HCT116 (cell line): ENCODE measurements at places on chromosomes 4 and X. TPM values are rescaled to one million over a fixed set of nuclear protein-coding genes. Genes with fewer than 3 reads are reported as not detected.

GRCh38 chrX:151825925-151826485 lies 86.7 kb upstream of the MAGEA4 start:
- H3K4me1 ChIP-seq, result no peaks in the 10 kb centered on the region
- no peak for DNase-seq
- H3K27ac ChIP-seq, result no peak overlapping the region
- H3K36me3 ChIP-seq, result no peaks in the 10 kb centered on the region
- no peaks in the 10 kb centered on the region for H3K27me3 ChIP-seq

DNA sequence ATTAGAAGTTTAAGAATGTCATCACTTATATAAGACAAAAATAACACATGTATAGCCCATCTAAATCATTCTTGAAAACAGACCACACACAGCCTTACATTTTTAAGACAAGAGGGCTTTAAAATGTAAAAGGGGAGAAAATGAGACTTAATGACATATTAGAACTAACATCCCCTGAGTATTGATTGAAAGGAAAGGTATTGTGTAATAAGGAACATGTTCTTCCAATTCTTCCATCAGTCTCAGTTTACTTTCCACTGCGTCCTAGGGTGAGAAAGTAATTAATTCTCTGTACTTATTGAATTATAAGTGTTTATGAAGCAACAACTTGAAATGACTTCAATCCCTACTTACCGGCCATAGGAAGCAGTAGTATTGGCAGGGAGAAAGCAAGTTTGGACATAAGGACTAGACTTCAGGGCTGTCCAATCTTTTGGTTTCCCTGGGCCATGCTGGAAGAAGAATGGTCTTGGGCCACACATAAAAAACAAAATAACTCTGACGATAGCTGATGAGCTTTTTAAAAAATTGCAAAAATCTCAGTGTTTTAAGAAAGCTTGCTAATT lies 202.7 kb upstream of the SPRY1 start:
- no peak overlapping the region for H3K27ac ChIP-seq
- H3K4me1 ChIP-seq, result no peaks in the 10 kb centered on the region
- DNase-seq, result no peak
- no peaks in the 10 kb centered on the region for H3K36me3 ChIP-seq
- H3K4me3 ChIP-seq, result no peak overlapping the region

TMEM31 gene
- not detected for total RNA-seq

- no peaks in the 10 kb centered on the region for H3K4me1 ChIP-seq
- H3K36me3 ChIP-seq, result no peaks in the 10 kb centered on the region
These were observed 44.8 kb downstream of the GAB1 start for GRCh38 chr4:143381189-143382118.

MAGEB10 gene
- total RNA-seq, result not detected

- no peak overlapping the region for H3K4me3 ChIP-seq
- no peak overlapping the region for H3K27ac ChIP-seq
- no peaks in the 10 kb centered on the region for H3K27me3 ChIP-seq
- no peak for DNase-seq
- no peaks in the 10 kb centered on the region for H3K4me1 ChIP-seq
These were observed 744.2 kb upstream of the GRIA3 start for GRCh38 chrX:122439831-122440230.

RS1 gene
- not detected for total RNA-seq

TMPRSS11F gene
- total RNA-seq, result not detected

ART3 gene
- not detected for total RNA-seq

- H3K4me1 ChIP-seq, result 0 out of 2 replicates have a peak, but pooled peaks cover 2% of the 10 kb centered on the region
- no peak for DNase-seq
- no peaks in the 10 kb centered on the region for H3K36me3 ChIP-seq
- H3K27ac ChIP-seq, result no peak overlapping the region
These were observed 64.5 kb downstream of the ATG4A start for GRCh38 chrX:108156082-108156481.

SPARCL1 gene
- 0.96 TPM for total RNA-seq

FAM47A gene
- total RNA-seq, result not detected

GRCh38 chr4:111228396-111228795 lies 605.5 kb upstream of the PITX2 start:
- H3K36me3 ChIP-seq, result no peaks in the 10 kb centered on the region
- peaks cover 4% of the 10 kb centered on the region; the same call in 1 of the 2 replicates for H3K4me1 ChIP-seq
- no peak overlapping the region for H3K4me3 ChIP-seq
- H3K27me3 ChIP-seq, result no peaks in the 10 kb centered on the region
- DNase-seq, result no peak
- no peak overlapping the region for H3K27ac ChIP-seq

- no peak overlapping the region for H3K27ac ChIP-seq
- no peak overlapping the region for H3K4me3 ChIP-seq
- H3K4me1 ChIP-seq, result no peaks in the 10 kb centered on the region
- DNase-seq, result peak; percentile 18
- H3K27me3 ChIP-seq, result no peaks in the 10 kb centered on the region
These were observed 1495.5 kb downstream of the PCDH18 start for GRCh38 chr4:136036744-136037143.

- no peak overlapping the region for H3K27ac ChIP-seq
- no peaks in the 10 kb centered on the region for H3K36me3 ChIP-seq
- H3K4me3 ChIP-seq, result no peak overlapping the region
- H3K4me1 ChIP-seq, result no peaks in the 10 kb centered on the region
- H3K27me3 ChIP-seq, result no peaks in the 10 kb centered on the region
These were observed 4.0 kb upstream of the SLC10A7 start for GRCh38 chr4:146525754-146526153.

DNA sequence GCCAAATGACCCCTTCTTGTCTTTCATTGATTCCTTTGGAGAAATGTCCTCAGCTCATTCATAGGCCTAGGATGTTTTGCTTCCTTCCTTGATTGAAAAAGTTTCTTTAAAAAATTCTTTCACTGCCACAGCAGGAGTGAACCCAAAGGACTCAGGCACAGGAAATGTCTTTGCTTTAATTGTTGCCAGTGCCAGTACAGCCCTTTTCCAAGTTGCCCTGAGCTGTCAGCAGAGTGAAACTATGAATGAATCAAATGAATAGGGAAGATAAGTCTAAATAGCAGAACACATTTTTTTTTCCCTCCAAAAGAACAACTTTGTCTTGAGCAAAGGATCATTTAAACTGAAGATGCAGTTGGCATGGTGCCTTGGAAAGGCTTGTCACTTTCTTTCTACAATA lies 63.8 kb upstream of the SLC4A4 start:
- no peak for DNase-seq
- no peak overlapping the region for H3K4me3 ChIP-seq
- peaks cover 4% of the 10 kb centered on the region for H3K27me3 ChIP-seq
- H3K36me3 ChIP-seq, result no peaks in the 10 kb centered on the region

- no peak for DNase-seq
- H3K27ac ChIP-seq, result no peak overlapping the region
- 0 out of 2 replicates have a peak, but pooled peaks cover 6% of the 10 kb centered on the region for H3K27me3 ChIP-seq
- no peak overlapping the region for H3K4me3 ChIP-seq
- no peaks in the 10 kb centered on the region for H3K4me1 ChIP-seq
These were observed 112.4 kb upstream of the LSM6 start for GRCh38 chr4:146063143-146063542.

DNA sequence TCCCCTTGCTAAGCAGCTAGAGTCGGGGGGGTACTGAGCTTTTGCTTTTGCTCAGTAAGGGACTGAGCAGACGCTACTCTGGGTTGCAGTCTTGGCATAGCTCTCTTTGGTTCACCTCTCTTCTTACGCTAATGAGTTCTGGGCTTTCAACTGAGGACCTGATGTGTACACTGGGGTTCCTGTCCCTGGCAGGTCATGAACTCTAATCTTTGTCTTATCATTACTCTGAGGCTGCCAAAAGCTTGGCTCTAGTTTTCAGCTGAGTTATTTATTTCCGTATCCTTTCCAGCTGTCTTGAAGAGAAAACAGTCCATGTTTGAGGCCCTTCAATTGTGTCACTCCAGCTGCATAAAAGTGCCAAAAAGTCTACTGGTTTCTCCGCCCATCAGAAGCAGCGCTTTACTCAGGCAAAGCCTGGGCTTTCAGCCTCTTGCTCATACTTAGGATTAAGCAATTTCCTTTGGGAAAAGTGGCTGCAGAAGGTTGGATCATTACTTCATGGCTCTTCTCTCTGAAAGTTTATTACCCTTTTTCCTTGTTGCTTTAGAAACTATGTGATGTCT lies 121.0 kb upstream of the STOX2 start:
- H3K27ac ChIP-seq, result no peak overlapping the region
- H3K4me1 ChIP-seq, result no peaks in the 10 kb centered on the region
- no peaks in the 10 kb centered on the region for H3K36me3 ChIP-seq

DNA sequence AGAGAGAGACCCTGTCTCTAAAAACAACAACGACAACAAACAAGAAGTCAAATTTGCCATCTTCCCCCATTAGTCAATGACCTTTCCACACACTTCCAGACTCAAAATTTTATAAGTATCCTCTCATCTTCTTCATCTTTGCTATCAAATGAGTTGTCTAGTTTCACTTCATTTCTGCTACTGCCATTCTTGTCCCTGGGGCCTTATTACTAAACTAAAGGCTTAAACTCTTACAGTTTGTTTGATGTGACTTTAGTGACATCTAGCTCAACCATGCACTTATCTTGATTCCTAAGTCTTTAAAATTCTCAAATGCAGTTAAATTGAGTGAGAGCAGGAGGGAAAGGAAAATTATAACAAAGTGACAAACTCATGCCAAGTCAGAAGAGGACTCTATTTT lies 271.8 kb upstream of the GK2 start:
- H3K27me3 ChIP-seq, result peaks cover 11% of the 10 kb centered on the region; the same call in 1 of the 2 replicates
- no peak overlapping the region for H3K27ac ChIP-seq
- no peaks in the 10 kb centered on the region for H3K4me1 ChIP-seq
- no peaks in the 10 kb centered on the region for H3K36me3 ChIP-seq
- DNase-seq, result no peak
- H3K4me3 ChIP-seq, result no peak overlapping the region

DNA sequence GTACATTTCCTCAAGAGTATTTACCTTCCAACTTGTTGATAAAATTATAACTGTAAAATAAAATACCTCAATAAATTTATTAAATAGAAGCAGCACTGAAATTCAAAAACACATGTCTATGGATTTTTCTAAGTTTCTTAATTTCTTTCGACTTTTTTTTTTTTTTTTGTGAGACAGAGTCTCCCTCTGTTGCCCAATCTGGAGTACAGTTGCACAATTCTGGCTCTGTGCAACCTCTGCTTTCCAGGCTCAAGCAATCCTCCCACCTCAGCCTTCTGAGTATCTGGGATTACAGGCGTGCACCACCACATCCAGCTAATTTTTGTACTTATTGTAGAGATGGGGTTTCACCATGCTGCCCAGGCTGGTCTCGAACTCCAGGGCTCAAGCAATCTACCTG lies 79.8 kb downstream of the IQCM start:
- DNase-seq, result no peak
- H3K27me3 ChIP-seq, result no peaks in the 10 kb centered on the region
- H3K36me3 ChIP-seq, result no peaks in the 10 kb centered on the region
- no peak overlapping the region for H3K27ac ChIP-seq

UTP3 gene
- 33.7 TPM for total RNA-seq

DNA sequence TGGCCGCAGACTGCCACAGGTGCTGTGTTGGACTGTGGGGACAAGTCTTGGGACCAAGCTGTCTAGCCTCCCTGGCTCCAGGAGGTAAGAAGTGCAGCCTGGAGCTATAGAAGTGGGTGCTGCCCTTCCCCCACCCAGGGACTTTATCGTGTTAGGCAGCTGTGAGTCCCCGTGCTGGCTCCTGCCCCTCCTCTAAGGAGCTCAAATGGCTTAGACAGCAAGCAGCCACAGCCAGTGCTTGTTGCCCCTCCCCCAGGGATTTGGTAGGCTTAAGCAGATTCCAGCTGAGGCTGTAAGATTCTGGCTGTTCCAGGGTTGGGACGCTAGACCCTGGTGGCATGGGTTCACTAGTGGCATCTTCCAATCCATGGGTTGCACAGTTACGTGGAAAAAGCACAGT lies 979.4 kb upstream of the PCDH10 start:
- no peaks in the 10 kb centered on the region for H3K27me3 ChIP-seq
- no peaks in the 10 kb centered on the region for H3K4me1 ChIP-seq
- no peak overlapping the region for H3K4me3 ChIP-seq
- H3K27ac ChIP-seq, result no peak overlapping the region
- no peaks in the 10 kb centered on the region for H3K36me3 ChIP-seq
